ENCODE measurements at places on chromosomes 5 and 9. TPM values are rescaled to one million over a fixed set of nuclear protein-coding genes. Genes with fewer than 3 reads are reported as not detected.

GFPT2 gene
- total RNA-seq, result 10.2 TPM

HACD4 gene
- 3.0 TPM for total RNA-seq

KIAA0825 gene
- 3.3 TPM for total RNA-seq

PIP5KL1 gene
- 0.65 TPM for total RNA-seq

KLF9 gene
- 30.9 TPM for total RNA-seq

FRRS1L gene
- total RNA-seq, result not detected

NRARP gene
- 0.55 TPM for total RNA-seq

TXNDC8 gene
- not detected for total RNA-seq

FOXD1 gene
- total RNA-seq, result 7.3 TPM

LYSMD3 gene
- 24.5 TPM for total RNA-seq

TRMT10B gene
- 3.0 TPM for total RNA-seq

SAXO1 gene
- total RNA-seq, result under 0.01 TPM
